ENCODE measurements at places on chromosomes 2 and 18.

DNA sequence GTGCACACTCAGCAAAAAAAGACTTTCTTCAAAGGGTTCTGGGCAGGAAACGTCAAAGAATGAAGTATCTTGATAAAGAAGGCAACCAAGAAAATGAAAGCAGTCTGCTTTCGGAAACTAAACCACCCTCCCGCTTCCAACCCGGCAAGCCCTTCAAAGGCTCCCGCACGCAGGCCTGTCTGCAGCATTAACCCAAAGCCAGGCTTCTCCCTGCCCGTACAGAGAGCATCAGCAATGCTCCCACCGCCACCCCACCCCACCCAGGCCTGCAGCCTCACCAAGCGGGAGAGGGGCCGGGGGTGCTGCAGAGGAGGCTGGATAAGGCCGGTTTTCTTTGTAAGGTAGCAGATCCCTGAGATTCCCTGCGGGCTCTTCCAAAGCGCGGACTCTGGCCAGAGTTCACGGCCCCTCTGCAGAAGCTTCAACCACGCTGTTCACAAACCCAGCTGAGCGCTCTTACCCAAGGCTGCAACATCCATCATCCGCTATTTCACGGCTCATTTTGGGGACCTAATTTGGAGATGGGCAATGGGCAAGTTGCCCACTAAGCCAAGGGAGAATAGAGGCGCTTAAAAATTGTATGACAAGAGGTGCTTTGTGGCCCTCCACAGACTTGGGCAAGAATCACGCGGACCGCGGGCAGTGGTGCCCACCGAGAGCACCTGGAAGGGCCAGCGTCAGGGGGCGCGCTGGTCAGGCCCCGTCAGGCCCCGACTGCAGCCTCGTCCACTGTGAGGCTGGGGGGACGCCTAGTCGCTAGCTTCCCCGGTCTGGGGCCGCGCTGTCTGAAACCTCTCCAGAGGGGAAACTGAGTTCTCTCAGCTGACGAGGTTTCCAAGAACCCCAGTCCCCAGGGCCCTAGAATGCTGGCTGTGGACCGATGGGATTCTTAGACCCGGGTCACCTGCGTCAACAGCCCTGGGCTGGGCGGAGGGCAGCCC is 225.4 kb upstream of the ID2 start:
- DNase-seq: no peak

DNA sequence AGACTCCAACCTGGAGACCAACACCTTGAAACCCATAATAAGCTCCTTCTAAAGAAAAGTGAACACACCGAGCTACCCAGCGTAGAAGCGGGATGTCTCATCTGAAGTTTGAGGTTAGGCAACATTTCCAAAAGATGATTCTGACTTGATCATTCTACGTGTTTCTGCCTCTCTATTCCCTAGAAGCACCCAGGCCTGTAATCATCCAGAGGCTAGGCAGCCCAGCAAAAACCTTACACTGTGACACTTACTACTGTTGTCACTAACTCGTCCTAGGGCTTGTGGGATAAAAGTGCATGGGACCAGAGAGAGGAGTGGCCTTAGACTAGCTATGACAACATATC is 1.4 kb downstream of the ZBTB14 start:
- no peak for DNase-seq

- no peak for DNase-seq
These were observed 11.6 kb upstream of the DNER start for GRCh38 chr2:229725716-229726574.

- peak; percentile 68 for DNase-seq
These were observed 133.4 kb downstream of the INSIG2 start for GRCh38 chr2:118221536-118222272.

GRCh38 chr2:524442-524841 is 152.8 kb downstream of the TMEM18 start:
- DNase-seq: no peak

GRCh38 chr2:86622519-86623042 is 1.1 kb downstream of the RNF103 start:
- peak; percentile 46 for DNase-seq

DNA sequence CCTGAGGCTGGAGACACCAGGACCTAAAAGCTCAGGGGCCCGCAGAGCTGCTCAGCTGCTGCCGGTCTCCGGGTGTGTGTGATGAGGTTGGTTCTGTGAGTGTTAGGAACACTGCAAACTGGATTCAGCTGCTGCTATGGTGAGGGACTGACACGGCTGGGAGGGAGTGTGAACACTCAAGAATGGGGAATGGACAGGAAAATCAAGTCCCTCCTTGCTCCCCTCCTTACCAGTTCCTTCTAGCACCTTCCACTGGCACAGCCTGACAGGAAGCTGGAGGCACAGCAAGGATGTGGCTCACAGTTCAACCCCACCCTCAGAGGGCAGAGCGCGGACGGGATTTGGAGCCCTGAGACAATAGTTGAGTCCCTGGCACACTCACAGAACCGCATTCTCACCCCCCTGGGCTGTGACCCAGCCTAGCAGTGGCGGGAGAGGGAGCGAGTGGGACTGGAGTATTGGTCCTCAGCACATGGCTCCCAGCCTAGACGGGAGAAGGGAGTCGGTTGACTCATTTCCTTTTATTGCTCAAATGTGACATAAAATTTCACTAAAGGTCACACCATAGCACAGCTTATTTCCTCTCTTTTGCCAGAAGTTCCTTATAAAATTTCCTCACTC is 42.5 kb downstream of the LRRC30 start:
- no peak for DNase-seq

GRCh38 chr18:58805467-58806187 is 59.0 kb upstream of the ZNF532 start:
- DNase-seq: no peak

Measured in renal cortex interstitium (tissue), 15 donors.